ENCODE measurements at places on chromosomes 2 and 18. TPM values are rescaled to one million over a fixed set of nuclear protein-coding genes. Genes with fewer than 3 reads are reported as not detected.

DNA sequence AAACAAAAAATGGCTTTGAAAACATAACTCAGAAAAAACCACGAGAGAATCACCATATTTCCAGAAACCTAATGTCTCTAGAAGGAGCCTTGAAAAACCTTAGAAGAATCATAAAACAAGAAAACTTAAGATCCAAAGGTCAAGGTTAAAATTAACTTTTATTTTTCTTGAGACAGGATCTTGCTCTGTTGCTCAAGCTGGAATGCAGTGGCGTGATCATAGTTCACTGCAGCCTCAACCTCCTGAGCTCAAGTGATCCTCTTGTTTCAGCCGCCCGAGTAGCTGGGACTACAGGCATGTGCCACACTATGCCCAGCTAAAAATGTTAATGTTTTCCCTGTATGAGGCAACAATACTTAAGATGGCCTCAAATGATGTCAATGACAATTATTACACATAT, 254.2 kb upstream of the SESTD1 start:
- DNase-seq: no peak

- no peak for DNase-seq
Measured at GRCh38 chr2:72133721-72134407, 13.8 kb downstream of the CYP26B1 start.

- no peak for DNase-seq
Measured at GRCh38 chr18:5317186-5317585, 21.7 kb upstream of the ZBTB14 start.

- DNase-seq: no peak
Measured at GRCh38 chr2:127094509-127095366, 12.2 kb downstream of the BIN1 start.

DNA sequence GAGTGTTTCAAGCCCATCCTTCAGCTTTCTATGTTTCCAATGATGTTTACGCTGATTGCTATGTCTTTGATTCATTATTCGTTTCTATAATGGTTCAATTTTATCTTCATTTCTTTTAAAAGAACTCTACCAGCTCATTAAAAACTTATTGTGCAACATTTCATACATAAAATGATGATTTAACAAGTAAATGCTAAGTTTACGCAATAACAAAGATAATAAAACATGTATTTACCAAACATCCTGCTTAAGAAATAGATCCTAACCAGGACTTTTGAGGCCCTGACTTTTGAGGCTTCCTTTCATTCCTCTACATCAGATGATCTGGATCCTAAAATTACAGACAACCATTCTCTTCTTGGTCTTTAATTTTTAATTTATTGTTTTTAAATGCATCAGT, 86.5 kb upstream of the DLGAP1 start:
- DNase-seq: no peak

GRCh38 chr2:193973781-193974180, 1683.2 kb upstream of the SLC39A10 start:
- no peak for DNase-seq

GRCh38 chr2:104752504-104752903, 101.4 kb upstream of the POU3F3 start:
- no peak for DNase-seq

- DNase-seq: no peak
Measured at GRCh38 chr2:24329700-24330099, 30.6 kb downstream of the ITSN2 start.

- DNase-seq: no peak
Measured at GRCh38 chr2:39529836-39530235, 92.8 kb upstream of the MAP4K3 start.

GRCh38 chr2:159608723-159609308, 7.5 kb downstream of the BAZ2B start:
- DNase-seq: no peak

DNA sequence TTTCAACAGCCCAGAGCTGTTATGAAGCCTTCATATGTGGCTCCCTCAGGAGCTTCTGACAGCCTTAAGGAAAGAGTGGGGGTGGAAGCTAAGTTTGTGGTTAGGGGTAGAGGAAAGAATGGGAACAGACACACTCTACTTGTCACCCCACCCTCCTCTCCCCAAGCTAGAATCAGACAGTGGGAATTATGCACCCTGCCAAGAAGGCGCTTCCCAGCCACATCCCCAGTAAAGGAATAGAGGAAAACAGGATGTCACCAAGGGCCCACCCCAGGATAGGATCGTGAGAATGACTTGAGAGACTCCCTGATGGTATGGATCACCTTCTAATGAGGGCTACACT, 32.4 kb upstream of the EML4 start:
- no peak for DNase-seq

- no peak for DNase-seq
Measured at GRCh38 chr2:222869252-222869560, 8.4 kb downstream of the ACSL3 start.

DNA sequence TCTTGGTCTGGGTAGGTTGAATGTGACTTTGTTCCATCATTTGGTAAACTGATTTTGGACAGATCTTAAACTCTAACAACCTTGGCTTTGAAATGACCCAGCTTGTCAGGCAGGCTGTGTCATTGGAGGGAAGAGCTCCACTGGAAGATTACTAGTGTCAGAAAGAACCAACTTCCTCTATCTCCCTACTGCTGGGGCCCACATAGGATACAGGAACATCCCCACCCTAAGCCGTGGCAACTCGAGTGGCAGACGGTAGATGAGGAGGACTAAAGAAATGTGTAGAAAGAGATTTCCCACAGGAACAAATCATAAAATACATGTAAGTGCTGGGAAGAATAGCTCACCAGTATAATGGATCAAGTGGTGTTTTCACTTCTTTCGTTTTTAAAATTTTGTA, 4.3 kb upstream of the G6PC2 start:
- DNase-seq: no peak

- no peak for DNase-seq
Measured at GRCh38 chr2:84972207-84972783, 1.3 kb downstream of the KCMF1 start.

- DNase-seq: no peak
Measured at GRCh38 chr2:80167284-80167808, 137.2 kb downstream of the LRRTM1 start.

GRCh38 chr2:234632527-234633391, 135.9 kb upstream of the ARL4C start:
- DNase-seq: no peak

DNA sequence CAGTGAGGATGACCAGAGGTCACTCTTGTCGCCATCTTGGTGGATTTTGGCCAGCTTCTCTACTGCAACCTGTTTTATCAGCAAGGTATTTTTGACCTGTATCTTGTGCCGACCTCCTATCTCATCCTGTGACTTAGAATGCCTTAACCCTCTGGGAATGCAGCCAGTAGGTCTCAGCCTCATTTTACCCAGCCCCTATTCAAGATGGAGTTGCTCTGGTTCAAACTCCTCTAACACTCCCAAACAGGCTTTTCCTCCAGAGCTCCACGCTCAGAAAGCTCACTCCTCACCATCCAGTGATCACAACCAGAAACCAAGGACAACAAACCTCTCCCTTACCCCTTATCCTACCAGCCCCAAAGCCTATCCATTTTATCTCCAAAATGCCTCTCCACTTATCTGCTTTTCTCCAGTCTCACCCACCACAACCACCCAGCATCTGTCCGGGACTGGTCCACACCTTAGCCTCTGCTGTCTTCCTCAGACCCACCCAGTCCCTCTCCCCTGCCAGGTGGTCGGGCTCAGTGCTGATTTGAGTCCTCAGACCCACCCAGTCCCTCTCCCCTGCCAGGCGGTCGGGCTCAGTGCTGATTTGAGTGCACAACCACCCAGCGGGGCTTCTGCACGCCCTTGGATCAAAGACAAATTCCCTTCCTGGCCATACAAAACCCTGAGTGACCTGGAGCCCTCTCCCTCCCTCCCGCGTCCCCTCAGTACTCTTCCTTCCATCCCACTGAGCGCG, 11.7 kb upstream of the SMAD7 start:
- no peak for DNase-seq

- DNase-seq: no peak
Measured at GRCh38 chr2:235725016-235725489, 231.2 kb downstream of the AGAP1 start.

DNA sequence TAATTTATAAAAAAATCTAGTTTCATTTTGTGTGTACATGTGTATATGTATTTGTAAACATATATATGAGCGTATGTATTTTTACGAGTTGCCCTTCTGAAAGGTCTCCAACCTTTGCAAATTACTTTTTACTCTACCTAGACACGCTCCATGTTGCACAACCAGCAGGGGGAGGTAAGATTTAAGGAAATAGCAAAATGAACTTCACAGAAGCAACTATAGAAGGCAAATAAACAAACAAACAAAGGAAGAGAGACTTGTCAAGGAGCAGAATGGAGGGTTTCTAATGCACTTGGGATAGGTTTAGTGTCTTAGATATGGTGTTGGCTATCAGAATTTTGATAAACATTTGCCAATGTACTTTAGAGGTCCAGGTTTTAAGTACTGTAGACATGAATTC, 820.5 kb upstream of the POU3F3 start:
- no peak for DNase-seq

Gene PID1
- polyA plus RNA-seq: 85.8 TPM

Gene FOXI3
- not detected for polyA plus RNA-seq

Gene CD28
- polyA plus RNA-seq: 0.33 TPM

Gene UGT1A3
- polyA plus RNA-seq: 0.14 TPM

Gene LBX2
- 0.95 TPM for polyA plus RNA-seq

Gene MEP1B
- not detected for polyA plus RNA-seq

All from urinary bladder (tissue), 4 donors.